Foreskin keratinocyte (primary cell): ENCODE measurements at places on chromosomes 7 and 10.

DNA sequence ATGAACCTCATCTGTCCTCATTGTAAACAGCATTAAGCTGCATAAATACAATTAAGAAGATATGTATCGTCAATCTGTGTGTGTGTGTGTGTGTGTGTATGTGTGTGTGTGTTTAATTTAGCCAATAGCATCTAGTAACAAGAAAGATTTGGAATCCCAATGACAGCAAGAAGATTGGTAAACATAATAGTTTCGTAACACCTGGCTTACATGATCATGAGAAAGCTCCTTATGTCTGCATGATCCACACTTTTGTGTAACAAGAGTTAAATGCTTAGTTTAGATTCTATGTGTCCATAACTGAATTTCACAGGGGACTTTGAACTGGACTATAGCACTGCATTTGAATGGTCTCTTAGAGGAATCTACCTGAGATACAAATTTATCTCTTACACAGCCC lies 191.0 kb upstream of the BET1 start:
- no peak for DNase-seq

DNA sequence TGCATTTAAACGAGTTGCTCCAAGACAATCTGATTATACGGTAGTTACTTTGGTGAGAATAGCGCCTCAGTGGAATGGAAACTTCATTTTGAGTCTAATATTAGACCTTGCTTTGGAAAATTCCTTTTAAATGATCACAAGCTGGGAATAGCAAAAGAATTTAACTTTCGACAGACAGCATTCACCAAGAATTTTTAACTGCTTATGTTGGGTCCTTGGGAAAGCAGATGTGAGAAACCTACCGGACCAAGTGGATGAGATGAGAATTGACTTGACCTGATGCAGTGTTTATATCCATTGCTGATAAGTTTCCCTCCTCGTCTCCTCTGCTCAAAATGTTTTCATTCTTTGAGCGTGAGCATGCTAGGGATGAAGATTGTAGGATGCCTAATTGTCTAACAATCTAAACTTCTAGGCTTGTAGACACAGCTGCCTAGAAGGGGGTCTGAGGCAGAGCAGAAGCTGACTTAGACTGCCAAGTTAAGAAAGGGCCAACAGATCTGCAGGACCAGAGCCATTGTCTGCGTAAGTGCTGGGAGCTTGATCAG lies 126.9 kb downstream of the CNNM2 start:
- no peak for DNase-seq

GRCh38 chr7:98230746-98231471 lies 19.7 kb downstream of the BHLHA15 start:
- no peak for DNase-seq

DNA sequence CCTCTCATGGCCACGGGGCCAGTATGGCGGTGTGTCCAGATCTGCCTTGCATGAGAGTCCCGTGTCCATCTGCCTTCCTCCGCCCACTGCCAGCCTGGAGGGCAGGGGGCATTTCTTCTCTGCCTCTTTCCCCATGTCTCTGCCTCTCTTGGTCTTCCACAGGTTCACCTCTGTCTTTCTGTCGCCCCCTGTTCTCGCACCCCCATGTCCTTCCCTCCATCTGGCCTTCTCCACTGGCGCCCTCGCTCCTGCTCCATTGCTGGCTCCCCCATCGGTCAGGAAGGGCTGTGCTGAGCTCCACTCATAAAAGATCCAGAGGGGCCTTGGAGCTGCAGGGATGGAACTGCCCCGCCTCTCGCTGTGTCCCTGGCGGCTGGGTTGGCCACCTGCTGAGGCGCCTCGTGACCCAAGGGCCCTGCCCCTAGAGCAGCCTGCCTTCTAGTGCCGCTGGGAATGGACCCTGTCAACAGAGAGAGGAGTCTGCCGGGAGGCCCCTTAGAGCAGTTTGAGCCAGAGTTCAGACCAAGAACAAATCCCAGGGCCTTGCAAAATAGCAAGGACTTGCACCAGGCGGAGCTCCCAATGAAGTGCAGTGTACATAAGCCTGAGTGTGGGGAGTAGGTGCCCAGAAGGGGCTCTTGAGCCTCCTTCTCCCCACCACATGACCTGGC lies 42.0 kb downstream of the GOLGA7B start:
- no peak for DNase-seq

DNA sequence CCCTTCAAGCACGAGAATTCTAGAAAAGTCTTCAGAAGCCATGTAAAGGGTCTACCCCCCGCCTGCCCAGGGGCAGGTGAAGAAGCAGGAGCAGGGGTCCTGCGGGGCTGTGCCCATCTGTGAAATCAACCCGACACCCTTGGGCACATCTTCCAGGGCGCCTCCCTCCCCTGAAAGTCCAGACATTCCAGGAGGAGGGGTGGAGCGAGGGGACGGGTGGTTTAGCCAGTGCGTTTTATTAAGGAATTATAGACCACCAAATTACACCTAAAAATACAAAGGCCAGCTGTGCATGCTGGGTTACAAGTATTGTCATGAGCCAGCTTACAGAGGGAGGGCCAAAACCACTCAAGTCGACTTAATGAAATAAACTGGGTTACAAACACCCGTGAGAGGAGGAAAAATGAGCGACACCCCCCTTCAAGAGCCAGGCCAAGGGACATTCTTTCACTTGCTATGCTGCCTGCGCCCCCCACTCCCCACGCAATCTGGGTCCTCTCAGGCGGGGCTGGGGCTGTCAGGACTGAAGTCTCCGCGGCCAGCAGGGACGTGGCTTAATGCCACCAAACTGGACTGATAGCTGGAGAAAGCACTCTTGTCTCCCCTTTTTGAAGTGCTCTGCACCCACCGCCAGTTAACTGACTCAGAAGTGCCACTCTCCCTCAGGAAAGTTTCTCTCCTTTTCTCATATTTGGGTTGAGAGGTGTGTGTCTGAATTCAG lies 360.3 kb downstream of the FRMD4A start:
- DNase-seq, result no peak

DNA sequence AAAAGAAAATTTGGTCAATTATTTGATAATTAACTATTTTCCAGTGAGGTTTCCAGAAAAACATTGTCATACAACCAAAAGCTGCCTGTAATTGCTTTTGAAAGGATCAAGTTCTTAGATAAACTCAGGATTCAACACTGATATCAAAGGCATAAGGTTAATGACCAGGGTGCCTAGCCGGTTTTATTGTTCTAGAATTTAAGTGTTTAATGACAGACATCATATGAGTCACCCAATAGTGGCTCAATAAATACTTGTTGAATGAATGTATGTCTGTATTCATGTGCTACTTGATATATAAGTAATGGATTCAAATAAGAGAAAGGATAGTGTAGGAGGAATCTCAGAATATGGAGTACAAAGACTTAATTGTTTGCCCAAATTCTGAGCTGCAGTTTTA lies 196.1 kb upstream of the LRGUK start:
- DNase-seq, result no peak
